ENCODE measurements at places on chromosomes 3 and 15. TPM values are rescaled to one million over a fixed set of nuclear protein-coding genes. Genes with fewer than 3 reads are reported as not detected.

DNA sequence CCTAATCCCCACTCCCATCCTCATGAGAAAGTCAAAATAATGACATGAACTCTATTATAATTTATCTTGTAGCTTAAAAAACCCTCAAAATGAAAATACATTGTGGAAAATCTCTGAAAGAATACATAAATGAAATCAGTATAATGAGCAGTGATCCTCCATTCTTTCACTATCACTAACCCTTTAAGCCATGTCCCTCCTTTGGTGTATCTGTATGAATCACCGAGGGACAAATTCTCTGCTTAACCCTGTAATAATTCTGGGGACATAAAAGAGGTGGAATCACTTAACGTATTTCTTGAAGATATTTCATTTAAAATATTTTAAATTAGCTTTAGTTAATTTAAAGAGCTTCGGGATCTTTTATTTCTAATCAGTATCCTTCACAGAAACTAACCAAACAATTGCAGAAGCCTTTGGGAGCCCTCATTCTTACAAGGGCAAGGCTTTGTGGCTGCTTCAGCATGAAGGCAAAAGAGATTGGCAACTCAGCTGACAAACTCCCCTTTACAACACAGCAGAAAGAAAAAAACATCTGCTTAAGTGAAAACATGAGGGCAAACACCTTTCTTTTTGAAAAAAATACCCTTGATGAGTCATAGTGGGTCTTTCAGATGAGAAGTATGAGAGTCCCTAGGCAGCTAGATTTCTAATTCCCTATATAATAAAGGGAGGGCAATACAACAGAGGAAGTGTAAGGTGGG lies 44.0 kb upstream of the ALCAM start:
- DNase-seq, result no peak

C3orf20 gene
- total RNA-seq, result 0.93 TPM

FBXL22 gene
- 1.5 TPM for total RNA-seq

DNA sequence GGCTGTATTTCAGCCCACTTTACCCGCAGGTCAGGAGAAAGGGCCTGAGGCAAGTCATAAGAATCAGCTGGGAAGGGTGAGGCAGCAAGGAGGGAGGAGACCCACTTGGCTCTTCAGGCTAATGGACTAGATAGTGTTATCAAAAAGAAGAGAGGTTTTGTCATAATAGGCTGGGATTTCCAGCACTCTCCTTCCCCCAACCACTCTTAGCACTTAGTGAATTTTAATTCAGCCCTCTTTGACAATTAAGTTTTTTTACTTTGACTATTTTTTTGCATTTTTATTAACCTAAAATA lies 771 bp downstream of the MPI start:
- DNase-seq, result no peak

TMEM266 gene
- not detected for total RNA-seq

CCDC66 gene
- total RNA-seq, result 24.9 TPM

- DNase-seq, result no peak
Observed at GRCh38 chr15:76175442-76175841, 115.7 kb downstream of the TMEM266 start.

FBXO22 gene
- 39.3 TPM for total RNA-seq

DNA sequence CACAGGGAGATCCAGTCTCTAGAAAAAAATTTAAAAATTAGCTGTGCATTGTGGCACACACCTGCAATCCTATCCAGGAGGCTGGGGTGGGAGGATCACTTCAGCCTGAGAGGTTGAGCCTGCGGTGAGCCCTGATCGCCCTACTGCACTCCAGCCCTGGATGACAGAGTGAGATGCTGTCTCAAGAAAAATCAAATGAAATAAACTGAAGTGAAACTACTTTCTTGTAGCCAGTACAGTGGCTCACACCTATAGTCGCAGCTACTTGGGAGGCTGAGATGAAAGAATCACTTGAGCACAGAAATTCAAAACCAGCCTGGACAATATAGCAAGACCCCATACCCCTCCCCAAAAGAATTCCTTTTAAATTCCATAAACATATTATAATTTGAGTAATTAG lies 35.4 kb downstream of the SMARCC1 start:
- DNase-seq, result no peak

GRCh38 chr3:58800032-58800431 lies 133.5 kb upstream of the FAM3D start:
- DNase-seq, result no peak

- no peak for DNase-seq
Observed at GRCh38 chr3:41369838-41370237, 170.5 kb downstream of the CTNNB1 start.

GRCh38 chr15:26028086-26028740 lies 165.1 kb upstream of the ATP10A start:
- DNase-seq, result no peak

All from natural killer cell treated with Interleukin-12 subunit alpha and Interleukin-12 subunit beta and Interleukin-15 and Interleukin-18, amount 100 ng/mL, for 72 hours (primary cell).